HT-29 (cell line): ENCODE measurements at places on chromosomes 6 and 20.

- no peak for DNase-seq
These were observed 55.5 kb upstream of the ARMH2 start for GRCh38 chr6:24854077-24854666.

- DNase-seq, result no peak
These were observed 64.4 kb downstream of the TMEM242 start for GRCh38 chr6:157258878-157259277.

DNA sequence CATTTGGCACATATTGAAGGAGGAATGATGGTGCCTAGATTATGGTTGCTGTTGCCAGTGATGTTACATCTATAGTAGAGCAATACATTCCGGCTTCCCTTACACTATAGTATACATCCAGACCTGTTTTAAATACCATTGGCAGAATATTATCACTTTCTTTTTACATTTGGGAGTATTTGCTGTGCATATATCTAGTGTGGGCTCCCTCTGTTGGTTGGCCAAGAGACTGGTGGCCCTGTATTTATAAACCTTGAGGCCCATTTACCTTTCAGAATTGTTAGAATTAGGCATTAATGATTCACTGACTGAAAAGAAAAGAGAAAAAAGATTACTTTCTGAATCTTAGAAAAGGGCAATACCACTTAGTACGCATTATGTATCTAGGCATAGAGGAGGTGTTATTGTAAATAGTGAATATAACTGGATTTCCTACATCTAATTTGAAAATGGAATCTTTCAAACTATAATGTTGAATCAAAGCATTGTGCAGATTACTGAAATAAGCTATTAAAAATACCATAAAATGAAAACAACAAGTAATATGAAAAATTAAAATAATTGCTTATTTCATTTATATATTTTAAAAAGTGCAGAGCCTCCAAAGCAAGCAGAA, 628.8 kb upstream of the MAN1A1 start:
- peak; percentile 47 for DNase-seq

DNA sequence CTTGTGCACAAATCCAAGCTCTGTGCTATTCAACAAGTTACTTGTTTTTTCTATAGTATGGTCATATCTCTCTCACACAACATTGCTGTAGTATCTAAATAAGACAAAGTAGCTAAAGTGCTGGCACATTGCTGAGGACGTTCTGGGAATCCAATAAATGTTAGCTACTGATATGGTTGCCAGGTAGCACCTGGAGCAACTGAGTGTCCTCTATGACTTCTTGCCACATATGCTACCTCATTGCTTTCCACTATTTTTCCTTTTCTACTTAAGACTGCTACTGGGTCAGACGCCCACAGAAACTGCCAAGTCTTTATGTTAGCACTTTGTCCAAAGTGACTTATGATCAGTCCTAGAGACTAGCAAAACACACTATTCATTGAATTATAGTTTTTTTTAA, 85.3 kb downstream of the SYCP2 start:
- peak; percentile 26 for DNase-seq

- no peak for DNase-seq
These were observed 20.2 kb downstream of the SHLD1 start for GRCh38 chr20:5770231-5770986.

DNA sequence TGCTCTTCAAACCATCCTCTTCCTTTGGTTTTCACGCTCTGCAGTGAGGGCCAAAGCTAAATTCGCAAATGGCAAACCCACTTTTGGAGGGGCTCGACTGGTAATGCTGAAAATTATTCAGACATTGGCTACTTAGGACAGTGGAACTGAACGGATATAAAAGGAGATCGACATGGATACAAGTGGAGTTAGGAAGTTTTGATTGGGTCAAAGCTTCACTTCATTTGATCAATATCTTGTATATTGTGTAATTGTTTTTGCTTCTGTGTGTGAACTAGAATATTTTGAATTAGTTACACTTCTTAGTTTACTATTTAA, 1.2 kb downstream of the FAM8A1 start:
- DNase-seq, result no peak
